ENCODE measurements at places on chromosomes 12 and 14. TPM values are rescaled to one million over a fixed set of nuclear protein-coding genes. Genes with fewer than 3 reads are reported as not detected.

Gene CTSG
- not detected for polyA plus RNA-seq

Gene B4GALNT1
- not detected for polyA plus RNA-seq

Gene SDSL
- 3.9 TPM for polyA plus RNA-seq

DNA sequence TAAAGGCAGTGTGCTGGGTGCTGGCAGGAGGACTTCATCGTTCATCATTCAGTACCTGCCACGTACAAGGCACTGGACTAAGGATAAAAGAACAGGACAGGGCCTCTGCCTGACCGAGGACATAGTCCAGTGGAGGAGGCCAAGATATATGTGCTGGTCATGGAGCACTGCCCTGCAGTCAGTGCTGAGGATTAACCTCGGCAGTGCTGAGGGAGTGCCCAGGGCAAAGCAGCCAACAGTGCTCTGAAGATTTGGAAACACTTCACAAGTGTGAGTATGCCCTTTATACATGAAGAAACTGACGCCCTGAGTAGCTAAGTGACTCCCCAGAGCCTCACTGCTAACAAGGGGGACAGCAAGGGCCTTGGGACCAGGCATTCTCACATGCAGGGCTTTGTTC is 71.4 kb upstream of the RFX4 start:
- no peaks in the 10 kb centered on the region for H3K27me3 ChIP-seq
- DNase-seq: no peak
- H3K4me3 ChIP-seq: no peak overlapping the region
- H3K4me1 ChIP-seq: no peaks in the 10 kb centered on the region
- no peak overlapping the region for H3K27ac ChIP-seq
- H3K36me3 ChIP-seq: peaks cover 31% of the 10 kb centered on the region

DNA sequence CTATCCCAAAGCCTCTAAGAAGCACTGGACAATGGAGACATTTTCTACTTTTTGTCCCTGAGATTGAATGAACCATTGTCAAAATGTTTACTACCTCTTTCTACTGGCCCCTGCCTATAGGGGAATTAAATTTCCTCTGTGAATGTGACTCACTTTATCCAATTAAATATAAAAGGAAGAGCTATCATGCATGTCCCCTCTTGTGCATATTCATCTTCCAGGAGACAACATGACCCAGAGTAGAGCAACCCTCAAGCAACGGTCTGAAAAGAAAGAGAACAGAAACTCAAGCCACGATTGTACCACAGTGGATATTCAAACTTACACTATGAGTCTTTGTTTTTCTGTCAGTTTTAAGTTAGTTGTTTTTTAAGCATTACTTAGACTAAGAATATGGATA is 938.4 kb upstream of the ATXN7L3B start:
- H3K36me3 ChIP-seq: no peaks in the 10 kb centered on the region

GRCh38 chr14:31895206-31895605 is 181.9 kb upstream of the ARHGAP5 start:
- DNase-seq: no peak
- H3K4me3 ChIP-seq: no peak overlapping the region
- H3K27me3 ChIP-seq: peaks cover 4% of the 10 kb centered on the region
- no peak overlapping the region for H3K27ac ChIP-seq
- H3K36me3 ChIP-seq: no peaks in the 10 kb centered on the region
- no peaks in the 10 kb centered on the region for H3K4me1 ChIP-seq

DNA sequence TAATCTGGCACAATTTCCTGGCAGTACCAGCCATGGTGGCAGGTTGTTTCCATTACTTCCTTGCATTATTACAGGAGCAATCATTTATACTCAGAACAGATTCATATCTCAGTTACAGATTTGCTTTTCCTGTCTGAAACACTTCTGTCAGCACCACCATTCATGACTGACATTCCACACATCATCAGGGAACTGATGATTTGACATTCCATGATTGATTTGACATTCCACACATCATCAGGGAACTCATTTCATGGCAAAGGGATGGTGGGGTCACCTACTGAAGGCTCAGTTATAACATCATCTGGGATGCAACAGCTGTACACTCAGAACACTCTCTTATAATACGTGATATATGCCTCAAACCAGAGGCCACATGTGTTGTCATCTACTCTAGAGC is 30.9 kb upstream of the RERGL start:
- no peak overlapping the region for H3K27ac ChIP-seq
- no peak overlapping the region for H3K4me3 ChIP-seq
- H3K27me3 ChIP-seq: no peaks in the 10 kb centered on the region

DNA sequence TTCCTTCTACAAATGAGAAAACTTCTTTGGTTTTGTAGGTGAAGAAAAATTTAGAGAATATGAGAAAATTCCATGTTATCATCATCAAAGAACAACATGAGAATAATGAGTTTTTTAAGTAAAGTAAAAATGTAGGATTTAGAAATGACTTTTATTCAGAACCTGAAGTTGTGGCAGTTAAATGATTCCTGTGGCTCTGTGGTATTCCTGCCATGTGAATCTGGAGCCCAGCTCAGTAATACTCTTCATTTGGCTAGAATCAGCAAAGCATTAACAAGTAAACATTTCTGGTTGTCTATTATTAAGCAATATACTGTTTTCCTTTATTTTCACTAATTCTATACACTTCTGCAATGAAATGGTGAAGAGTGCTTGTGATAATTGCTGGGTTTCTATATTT is 95.6 kb upstream of the E2F7 start:
- H3K36me3 ChIP-seq: no peaks in the 10 kb centered on the region
- no peak overlapping the region for H3K27ac ChIP-seq
- H3K4me3 ChIP-seq: no peak overlapping the region
- no peaks in the 10 kb centered on the region for H3K4me1 ChIP-seq
- DNase-seq: no peak
